CD8-positive, alpha-beta memory T cell (primary cell): ENCODE measurements at places on chromosomes 2 and 18. TPM values are rescaled to one million over a fixed set of nuclear protein-coding genes. Genes with fewer than 3 reads are reported as not detected.

Gene CRYGD
- not detected for total RNA-seq

Gene DNMT3A
- total RNA-seq, result 80.7 TPM

Gene LIMS4
- 0.91 TPM for total RNA-seq

Gene SIX3
- total RNA-seq, result not detected
